ENCODE measurements at places on chromosomes 7 and 10.

DNA sequence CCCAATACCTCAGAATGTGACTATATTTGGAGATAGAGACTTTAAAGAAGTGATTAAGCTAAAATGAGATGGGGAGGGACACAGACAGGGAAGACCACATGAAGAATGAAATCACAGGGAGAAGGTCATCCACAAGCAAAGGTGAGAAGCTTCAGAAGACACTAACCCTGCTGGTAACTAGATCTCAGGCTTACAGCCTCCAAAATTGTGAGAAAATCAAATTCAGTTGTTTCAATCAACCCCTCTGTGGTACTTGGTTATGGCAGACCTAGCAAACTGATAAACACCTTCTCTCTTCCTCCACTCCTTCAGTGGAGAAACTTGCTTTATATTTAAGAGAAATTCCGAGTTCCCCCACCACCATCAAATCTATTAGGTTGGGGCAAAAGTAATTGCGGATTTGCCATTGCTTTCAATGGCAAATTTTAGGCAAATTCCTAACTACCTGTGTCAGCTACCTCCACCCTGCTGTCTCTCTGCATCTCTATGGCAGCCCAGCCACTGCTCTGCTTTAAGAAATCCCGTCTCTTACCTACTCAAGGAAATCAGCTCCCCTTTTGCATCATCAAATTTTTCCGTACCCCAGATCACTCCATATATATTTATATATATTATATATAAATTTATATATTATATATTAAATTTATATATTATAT, 38.2 kb downstream of the SEMA3E start:
- no peak for DNase-seq

DNA sequence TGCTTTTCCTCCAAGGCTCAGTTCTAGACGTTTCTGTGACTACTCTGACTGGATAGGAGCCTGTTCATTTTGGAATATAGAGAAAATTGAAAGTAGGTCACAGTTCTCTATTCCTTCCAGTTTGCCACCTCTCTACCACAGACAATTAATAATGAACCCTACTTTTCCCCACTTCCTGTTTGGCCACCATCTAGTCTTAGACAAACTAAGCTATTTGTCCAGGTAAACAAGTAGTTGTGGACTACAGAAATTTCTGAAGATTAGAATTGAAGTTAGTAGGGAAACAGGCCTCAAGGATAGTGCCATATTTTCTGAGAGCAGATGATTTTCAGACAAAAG, 87.0 kb downstream of the AUTS2 start:
- DNase-seq, result no peak

DNA sequence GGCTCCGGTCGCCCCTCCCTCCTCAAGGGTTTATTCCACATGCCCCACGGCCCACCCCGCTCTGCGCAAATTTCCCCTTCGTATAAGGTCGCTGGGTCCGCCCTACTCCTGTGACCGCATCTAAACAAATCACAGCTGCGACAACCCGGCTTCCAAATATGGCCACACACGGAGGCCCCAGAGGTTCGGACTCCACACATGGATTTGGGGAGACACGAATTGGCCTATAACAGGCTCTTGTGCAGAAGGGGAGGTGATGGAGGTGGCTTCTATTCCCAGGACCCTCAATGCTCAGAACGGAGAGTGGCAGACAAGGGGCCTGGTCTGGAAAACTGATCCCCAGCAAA, 90.1 kb downstream of the FOXL3 start:
- no peak for DNase-seq

GRCh38 chr10:111999915-112000302, 183.7 kb downstream of the GPAM start:
- no peak for DNase-seq

GRCh38 chr10:123129618-123130271, 6.0 kb upstream of the HMX3 start:
- no peak for DNase-seq

DNA sequence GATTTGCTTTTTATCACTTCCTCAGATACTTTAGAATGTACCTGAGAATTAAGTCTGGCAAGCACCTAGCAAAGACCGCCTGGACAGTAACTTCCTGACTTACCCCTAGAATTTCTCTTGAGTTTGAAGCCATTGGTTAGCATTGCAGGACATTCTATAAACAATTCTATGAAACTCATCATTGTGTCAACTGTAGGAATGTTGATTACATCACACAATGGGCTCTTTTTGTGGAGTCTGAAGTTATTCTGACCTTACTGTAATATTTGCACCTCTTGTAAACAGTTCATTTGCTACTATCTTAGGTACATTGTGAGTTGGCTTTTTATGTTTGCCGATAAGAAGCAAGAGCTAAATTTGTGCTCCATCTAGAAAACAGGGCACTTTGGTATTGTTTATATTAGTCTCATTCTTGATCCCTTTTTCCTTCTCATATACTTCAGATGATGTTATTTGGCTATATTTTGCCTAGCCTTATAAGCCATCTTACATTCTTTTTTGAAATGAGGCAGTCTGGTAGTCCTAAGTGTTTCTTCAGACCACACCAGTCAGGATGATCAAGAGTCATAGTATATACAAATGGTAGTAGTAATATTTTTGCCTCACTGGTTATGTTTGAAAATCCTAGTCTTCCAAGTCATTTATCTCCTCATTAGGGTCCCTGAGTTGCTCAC, 52.4 kb downstream of the CASD1 start:
- no peak for DNase-seq

DNA sequence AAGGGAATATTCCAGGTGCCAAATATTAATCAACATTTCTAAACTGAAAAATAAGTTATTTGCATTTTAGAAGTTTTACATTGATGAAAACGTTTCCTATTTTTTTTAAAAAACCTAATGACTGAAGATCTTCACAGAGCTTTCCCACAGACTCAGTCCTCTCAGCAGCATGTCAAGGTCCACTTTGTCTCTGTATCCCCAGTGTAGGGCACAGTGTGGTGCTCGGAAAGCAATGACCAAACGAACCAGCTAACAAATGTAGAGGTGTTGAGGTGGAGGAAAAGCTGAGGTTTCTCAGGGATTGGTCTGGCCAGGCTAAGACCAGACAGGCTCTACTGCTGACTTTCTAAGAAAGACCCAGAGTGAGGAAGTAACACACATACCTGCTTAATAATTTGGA, 202.2 kb upstream of the CDCA7L start:
- DNase-seq, result no peak

DNA sequence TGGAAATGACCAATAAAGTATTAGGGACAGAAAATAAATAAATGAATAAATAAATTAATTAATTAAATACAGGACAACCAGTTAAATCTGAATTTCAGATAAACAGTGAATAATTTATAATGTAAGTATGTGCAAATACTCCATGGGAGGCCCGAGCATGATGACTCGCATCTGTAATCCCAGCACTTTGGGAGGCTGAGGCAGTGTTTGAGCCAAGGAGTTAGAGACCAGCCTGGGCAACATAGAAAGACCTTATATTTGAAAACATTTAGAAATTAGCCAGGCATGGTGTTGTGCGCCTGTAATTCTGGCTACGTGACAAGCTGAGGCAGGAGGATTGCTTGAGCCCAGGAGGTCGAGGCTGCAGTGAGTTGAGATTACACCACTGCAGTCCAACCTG, 123.7 kb downstream of the CUL2 start:
- no peak for DNase-seq

DNA sequence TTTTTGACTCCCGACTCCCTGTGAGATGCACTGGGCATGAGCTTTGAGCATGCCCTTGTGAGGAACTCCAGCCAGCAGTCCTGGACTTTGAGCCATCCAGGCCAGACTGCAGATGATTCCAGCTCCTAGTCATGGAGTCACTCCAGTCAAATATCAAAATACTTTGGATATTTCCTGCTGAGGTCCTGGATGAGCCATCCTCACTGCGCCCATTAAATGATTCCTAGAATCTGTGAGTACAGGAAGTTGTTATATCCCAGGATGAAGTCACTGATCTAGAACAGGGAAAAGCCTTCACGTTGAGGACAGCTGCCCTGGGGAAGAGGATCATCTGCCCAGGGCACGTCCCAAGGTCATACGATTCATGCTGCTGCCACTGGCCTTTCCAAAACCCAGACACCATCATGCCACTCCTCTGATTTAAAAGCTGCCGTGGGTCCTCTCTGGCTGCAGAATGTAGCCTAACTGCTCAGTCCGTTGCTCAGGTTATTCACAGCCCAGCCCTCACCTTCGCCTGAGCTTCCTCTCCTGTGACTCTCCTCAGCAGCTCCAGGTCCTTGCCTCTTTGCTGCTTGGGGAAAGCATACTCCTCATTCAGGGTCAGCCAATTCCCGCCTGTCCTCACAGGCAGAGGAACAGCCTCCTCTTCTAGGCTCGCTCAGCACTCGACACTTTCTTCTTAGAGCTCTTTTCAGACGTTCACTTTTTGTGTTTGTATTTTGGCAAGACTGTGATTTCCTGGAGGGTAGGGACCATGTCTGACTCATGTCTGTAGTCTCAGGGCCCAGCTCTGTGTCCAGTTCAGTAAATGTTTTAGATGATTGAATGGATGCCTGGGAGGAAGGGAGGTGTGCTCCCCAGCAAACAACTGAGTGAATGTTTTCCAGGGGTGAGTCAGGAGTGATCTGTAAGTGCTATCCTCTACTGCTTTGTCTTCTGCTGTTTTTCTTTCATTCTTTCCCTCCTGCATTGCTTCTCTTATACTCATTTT, 157.8 kb downstream of the SNX10 start:
- DNase-seq, result no peak

- DNase-seq, result no peak
These were observed 223.2 kb upstream of the GNAI1 start for GRCh38 chr7:79911420-79911819.

- no peak for DNase-seq
These were observed 73.4 kb upstream of the PALS2 start for GRCh38 chr7:24499871-24500270.

- DNase-seq, result no peak
These were observed 95.8 kb downstream of the SEC61G start for GRCh38 chr7:54663186-54663585.

GRCh38 chr7:131027287-131027773, 293.3 kb upstream of the KLF14 start:
- no peak for DNase-seq

DNA sequence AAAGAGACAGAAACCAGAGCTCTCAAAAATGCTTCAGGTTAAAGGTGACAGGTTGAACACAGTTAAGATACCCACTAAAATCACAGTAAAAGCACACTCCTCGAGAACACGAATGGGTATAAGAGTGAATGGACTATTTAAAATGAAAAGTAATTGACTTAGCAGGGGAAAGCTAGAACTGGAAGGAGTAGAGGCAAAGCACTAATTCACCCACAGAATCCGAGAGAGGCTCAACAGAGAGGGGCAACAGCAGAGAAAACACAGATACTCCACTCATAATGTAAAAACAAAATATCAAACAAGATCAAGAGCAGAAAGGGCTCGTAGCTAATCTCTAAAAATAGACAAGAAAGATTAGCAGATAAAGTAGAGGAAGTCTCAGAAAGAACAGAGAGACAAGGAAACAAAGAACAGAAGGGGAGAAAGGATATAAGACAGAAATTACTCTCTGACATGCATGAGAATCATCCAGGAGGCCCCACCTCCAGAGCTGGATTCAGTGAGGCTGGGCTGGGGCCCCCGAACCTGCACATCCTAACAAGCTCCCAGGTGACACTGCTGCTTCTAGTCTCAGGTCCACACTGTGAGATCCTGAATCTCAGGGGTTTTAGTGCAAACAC, 117.6 kb downstream of the GALNT11 start:
- no peak for DNase-seq

- DNase-seq, result no peak
These were observed 117.9 kb upstream of the PRR15 start for GRCh38 chr7:29445736-29446135.

DNA sequence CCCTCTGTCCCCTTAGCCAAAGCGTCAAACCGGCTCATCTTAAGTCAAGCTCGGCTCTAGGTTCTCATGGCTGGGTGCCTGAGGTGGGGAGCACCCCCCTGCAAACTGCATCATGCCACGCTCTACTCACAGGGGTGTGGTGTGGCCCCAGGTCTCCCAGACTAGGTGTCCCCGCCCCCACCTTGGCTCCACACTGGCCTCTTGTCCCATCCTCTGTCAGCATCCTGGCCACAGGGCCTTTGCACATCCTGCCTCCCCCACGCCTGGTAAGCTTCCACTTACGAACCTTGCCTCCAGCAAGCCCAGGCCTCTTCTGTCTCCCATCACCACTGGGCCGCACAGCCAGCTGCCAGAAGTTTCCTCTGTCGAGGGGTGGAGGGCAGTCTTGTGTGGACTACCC, 20.2 kb upstream of the GRIFIN start:
- DNase-seq, result no peak

DNA sequence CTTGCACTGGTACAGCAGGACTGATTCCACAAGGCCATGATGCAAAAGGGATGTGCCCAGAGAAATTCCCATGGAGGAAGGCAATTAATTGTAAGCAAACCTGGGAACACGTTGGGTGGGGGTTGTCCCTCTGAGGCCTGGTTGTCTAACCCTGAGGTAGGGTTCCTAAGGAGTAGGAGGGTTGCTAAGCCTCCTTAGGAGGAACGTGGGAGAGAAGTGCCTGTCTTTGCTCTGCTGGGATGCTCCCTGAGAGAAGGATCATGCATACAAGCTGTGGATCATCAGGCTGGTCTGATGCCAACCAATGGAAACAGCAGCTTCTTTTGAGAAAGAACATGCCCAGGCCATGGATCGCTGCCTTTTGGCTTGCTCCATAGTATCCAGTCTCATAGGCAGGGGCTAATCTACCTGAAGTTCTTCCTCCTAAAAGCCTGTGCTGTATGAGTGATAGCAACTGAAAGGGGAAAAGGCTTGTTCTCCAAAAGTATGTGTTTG, 203.7 kb upstream of the NPVF start:
- no peak for DNase-seq

DNA sequence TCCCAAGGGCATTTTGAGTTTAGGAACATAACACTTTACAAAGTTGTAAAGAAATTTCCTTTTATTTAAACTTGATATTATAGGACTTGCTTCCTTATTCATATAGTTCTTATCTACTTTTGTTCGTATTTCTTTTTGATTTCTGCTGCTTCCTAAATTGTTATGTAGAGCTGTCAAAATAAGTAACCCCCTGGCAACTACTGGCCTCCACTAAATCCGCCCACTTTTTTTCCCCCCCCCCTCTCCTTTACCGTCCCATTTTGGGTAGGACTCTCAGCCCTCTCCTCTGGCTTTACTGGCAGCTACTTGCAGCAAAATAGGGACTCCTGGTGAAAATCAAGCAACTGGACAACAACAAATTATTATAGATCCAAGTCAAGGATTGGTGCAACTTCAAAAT, 1.1 kb downstream of the SP4 start:
- DNase-seq, result no peak

GRCh38 chr7:2353113-2353935, 1.3 kb upstream of the EIF3B start:
- DNase-seq, result no peak

DNA sequence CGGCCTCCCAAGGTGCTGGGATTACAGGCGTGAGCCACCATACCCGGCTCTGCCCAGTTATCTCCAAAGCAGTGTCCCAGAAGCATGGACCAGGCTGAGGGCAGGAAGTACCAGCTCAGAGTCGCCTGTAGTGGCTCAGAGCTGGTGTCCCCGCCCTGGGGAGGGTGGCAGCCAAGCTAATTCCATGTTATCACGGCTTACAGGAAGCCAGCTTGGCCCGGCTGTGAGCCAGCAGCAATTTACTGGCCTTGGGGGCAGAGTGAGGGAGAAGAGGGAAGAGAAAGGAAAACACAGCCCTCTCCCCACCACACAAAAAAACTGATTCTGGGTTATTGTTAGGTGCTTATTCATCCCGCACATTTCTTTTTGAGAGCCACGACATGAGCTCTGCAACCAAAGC, 88.1 kb downstream of the HIP1 start:
- DNase-seq, result no peak
